Adrenal gland (tissue), 19 donors: ENCODE measurements at places on chromosomes 3 and 15.
A peak's percentile ranks its signal among the peaks of the same experiment; 100 is the strongest.

DNA sequence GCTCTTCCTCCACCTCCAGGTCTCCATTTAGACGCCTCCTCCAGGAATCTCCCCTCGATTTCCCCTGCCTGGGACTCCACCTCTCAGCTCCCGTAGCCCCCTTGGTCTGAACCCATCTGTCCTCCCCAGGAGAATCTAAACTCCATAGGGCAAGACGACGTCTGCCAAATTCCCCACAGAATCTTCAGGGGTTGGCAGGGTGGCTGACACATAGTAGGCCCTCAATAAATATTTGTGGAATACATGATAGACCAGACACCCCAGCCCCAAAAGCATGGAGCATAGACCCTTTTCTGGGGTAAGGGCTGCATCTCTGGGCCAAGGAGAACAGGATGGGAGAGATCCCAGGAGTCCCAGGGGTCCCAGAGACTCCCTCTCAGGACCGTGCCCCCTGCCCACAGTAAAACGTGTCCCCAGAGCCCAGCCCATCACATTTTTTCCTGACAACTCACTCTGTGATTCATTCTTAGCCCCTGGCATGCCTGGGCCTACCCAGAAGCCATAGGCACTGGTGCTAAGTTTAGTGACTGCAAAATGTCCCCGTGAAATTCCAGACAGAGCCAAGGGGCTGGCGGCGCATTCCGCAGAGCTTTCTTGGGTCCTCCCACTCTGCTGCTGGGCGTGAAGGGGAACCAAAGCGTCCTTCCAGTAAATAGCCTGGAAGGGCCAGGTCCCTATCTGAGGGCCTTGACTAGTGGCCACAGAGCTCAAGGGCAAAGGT, 78.0 kb upstream of the SLC6A6 start:
- no peak for DNase-seq

DNA sequence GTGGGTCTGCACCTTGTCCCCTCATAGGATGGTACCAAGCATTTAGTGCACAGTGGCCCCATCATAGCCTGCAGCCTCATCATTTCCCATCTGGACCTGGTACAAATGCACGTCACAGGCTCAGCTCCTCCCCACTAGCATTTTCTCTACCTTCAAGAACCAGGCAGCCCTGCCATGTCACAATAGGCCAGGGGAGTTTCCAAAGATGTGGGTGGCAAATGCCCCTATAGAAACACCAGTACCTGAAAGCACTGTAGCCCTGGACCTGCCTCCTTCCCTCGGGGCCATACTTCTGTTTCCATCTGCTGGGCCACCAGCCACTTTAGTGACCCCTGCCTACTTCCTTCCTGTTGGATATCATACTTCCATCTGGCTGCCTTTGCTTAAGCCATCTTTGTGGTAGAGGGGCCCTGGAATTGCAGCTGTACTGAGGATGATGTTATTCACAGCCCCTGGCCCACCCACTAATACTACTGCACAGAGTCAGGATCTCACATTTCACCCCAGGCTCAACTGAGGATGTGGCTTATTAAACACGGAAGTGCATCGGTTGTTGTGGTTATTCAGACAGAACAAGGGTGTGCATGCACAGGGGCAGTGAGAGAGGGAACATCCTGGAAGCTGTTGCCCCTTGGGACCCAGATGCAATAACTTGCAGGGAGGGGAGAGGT, 3.8 kb downstream of the TCTA start:
- no peak for DNase-seq

GRCh38 chr3:14516738-14517345, 23.3 kb downstream of the GRIP2 start:
- no peak for DNase-seq

DNA sequence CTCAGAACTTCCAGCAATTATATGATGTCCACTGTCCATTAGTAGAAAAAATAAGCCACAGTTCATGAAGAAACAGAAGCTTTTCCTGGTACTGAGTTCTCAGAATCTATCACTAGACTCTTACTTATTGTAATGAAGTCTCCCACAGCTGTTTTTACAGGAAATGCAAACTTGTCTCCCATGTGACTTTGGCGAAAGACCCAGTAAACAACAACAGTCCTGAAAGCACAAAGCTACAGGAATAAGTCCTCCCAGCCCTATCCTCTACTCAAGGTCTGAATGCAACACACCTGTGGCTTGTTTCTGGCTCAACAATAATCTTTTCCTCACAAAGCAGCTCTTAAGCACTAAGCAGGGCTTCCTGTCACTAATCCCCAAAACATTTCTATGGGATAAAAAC, 55.9 kb downstream of the EOMES start:
- no peak for DNase-seq

GRCh38 chr3:71551311-71551919, 32.1 kb downstream of the FOXP1 start:
- no peak for DNase-seq

- DNase-seq = no peak
These were observed 523.1 kb upstream of the FRG2C start for GRCh38 chr3:75140904-75141615.

DNA sequence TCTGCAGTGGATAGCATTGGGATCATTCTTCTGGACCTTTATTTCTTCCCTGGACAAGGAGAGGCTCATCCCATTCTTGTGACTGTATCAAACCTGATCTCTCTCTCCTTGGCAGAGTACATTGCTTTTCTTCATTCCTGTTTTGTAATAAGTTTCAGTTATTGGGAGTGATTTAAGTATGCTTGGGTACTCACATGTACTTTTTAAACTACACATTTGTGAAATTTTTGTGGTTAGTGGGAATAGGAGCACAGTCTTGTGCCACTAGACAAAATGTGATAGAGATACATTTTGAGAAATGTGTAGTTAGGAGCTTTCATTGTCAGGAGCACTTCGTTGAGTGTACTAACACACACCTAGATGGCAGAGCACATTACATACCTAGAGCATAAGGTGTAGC, 262.6 kb downstream of the C3orf38 start:
- no peak for DNase-seq

DNA sequence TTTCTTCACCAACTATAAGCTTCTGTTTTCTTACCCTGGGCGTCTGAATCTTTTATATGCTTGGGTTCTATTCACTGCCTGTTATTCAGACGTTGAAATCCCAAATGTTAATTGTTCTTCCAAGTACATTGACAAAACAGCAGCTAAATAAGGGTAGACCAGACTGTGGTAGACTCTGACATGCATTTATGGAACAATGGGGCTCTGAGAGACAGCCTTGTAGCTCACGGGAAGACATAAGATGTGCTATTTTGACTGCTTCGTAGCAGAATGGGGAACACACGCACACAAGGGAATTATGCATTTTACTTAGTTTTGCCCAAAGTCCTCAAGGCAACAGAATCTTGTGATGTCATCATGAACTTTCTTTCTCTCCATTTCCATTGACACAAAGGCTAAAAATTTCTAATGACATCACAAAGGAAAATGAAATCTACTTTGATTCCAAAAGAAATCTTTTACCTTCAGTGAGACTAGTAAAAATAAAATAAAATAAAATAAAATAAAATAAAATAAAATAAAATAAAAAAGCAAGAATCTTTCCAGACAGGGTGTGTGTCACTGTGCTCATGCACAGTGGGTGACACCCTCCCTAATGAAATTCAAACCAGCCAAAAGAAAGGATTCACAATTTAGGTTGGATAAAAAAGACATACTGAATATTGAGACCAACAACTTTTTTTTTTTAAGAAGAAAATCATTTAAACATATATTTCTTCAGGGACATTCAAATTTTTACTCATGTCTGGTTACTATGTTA, 346.6 kb downstream of the ZBTB20 start:
- no peak for DNase-seq

DNA sequence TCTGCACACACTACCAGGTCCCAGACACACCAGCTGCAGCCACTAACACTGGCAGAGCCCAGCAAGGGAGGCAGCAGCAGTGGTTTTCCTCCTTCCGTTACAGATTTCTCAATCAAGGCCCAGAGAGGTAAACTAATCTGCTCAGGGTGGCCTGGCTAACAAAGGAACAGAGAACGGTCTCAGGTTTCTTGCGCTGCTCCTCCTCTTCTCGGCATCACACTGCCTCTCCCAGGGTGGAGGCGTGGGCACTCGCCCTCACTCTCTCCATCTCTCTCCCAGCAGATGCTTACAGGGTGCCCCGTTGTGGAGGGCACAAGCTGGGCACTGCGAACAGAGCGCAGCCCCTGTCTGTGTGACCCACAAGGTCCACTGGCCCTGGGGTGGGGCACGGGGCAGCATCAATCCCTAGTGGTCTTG, 228.7 kb downstream of the VPS13C start:
- no peak for DNase-seq

GRCh38 chr3:52777127-52777958, at the start of gene ITIH1:
Gene ITIH1, plus strand, starts transcription at chr3:52777599. Its CDS starts 17 bp downstream, at chr3:52777616.
- DNase-seq = no peak

- DNase-seq = no peak
These were observed 115.2 kb downstream of the ANO10 start for GRCh38 chr3:43506644-43507043.

GRCh38 chr3:13405614-13406013, 14.5 kb downstream of the NUP210 start:
- no peak for DNase-seq

GRCh38 chr3:20975188-20975651, 775.8 kb downstream of the ZNF385D start:
- no peak for DNase-seq

GRCh38 chr3:142916605-142917004, 27.7 kb upstream of the PCOLCE2 start:
- no peak for DNase-seq

DNA sequence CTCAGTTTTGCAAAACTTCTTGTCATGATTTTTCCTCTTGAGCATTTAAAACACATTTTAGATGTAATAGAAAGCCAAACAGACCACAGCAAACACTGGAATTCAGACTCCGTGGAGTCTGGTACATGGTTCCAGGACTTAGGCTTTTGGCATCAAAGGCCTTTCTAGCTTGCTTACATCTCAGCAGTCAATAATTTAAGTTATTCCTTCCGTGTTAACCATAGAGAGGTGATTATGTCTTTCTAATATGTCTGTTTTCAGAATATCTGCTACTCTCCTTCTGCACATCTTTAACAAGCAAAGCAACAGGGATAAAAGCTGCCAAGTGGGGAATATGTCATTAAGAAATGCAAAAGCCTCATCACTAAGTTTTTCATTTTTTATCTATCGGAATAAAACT, 171.7 kb upstream of the CRBN start:
- no peak for DNase-seq

- no peak for DNase-seq
These were observed 9.1 kb downstream of the TASOR start for GRCh38 chr3:56673781-56674457.

DNA sequence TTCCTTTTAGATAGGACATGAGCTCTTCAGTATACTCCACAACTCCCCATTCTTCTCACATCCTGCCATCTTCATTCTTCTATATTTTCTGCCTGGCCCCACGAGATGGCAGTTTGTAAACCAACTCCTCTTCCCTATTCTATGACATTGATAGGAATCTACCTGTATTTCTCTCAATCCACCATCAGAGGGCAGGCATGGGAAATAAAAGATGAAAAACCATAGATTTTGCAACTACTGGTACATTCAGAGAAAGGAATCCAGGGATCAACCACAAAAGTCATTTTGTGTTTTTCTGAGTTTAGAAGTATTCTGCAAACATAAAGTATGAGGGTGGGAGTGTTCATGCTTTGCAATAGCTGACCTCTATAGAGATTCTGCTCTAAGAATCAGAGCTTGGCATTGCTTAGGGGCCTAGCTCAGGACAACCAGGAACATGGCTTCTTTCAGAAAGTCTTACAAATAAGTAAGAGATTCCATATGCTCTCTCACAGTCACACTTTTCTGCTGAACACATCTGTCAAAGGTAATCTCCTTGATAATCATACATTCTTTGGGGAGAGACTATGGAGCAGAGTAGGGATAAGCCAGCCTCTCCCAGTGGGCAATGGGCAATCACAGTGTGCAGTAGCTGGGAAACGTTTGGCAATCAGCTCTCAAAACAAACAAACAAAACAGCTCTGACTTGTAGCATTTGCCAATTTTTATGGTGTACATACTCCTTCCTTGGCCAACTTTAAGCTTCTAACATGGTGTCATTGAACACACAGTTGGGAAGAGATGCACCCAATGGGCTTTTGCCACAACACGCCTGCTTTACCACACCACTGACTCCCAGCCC, 43.1 kb upstream of the SLC25A36 start:
- DNase-seq = no peak

DNA sequence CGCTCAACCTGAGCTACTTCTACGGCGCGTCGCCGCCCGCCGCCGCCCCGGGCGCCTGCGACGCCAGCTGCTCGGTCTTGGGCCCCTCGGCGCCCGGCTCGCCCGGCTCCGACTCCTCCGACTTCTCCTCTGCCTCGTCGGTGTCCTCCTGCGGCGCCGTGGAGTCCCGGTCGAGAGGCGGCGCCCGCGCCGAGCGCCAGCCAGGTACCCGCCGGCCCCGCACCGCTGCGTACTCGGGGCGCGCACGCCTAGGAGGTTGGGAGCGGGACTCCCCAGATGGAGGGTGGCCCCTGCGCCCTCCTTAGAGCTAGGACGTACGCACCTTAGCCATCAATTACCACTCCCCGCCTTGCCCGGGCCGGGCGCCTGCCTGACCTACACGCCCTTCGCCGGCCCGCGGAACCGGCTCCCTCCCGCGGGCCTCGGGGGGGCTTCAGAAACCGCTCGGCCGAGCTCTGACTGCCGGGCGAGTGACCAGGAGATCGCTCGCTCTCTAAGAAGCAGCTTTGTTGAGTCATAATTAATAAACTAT, 466 bp downstream of the NFKBIZ start:
- DNase-seq = peak; percentile 39

DNA sequence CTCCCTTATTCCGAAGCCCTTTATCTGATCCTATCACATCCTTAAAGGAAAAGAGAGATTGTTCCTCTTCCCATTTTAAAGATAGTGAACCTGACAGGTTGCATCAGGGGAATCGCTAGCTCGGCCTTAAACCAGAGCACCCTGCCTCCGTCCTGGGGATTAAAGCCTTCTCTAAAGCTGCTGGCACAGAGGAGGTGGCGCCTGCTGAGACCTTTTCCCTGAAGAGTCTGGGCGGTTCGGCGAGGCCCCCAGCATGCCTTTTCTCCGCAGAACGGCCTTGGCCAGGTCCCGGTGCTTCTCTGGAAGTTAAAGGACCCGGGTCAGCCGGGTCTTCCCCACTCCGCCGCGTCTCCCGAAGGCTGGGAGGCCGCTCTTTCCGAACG, 593 bp downstream of the FAM219B start:
- DNase-seq = peak; percentile 51

DNA sequence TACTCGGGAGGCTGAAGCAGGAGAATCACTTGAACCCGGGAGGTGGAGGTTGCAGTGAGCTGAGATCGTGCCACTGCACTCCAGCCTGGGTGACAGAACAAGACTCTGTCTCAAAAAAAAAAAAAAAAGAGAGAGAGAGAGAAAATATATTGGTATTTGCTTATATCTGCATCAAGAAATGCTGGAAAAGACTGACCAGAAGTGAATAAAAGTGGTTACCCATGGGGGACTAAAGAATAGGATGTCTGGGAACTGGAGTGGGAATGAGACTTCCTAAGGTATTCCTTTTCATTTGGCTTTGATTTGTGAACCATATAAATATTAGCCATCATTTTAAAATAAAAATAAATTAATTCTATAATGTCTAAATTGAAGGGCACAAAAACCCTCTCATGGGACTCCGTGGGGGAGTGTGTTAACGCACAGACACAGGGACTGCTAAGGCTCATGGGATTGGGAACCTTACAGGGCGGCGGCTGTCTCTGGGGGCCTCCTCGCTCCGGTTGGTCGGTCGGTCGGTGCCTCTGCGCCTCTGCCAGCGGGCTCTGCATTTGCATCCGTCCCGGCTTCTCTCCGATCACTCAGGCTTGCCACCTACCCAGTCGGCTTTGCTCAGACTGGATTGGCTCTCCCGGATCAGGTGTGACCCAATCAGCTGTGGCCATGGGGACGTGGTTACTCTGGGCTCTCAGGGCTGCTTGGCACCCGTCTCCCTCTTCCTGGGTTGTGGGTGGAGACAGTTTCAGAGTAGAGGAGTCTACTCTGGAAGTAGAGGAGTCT, 12.7 kb upstream of the TSPAN3 start:
- DNase-seq = peak; percentile 89
